ENCODE measurements at places on chromosomes 13 and 19.

DNA sequence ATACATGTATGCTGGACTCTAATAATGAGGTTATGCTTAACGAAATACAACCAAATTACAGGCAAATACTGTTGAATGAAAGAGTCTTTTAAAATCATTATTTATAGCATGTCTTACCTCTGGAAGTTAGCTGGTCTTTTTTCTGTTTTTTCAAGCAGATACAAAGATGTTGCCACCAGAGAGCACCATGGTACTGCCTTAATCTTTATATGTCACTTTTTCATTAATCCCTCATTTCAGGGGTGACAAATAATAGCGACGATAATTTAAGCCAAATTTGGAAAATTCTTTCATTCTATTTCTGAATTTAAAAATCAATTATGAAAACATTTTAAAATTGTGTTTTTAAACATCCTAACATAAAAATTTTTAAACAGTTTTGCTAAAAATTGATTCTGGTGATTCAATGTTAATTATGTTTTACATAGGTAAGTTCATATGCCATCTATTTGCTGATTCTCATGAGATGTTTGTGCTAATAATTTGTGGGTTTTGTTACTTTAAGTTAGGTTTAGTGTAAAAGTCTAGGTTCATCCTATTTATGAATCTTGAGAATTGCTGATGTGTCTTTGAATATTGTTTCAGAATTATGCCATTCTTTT, 379.3 kb upstream of the SGCG start:
- peak; percentile 37 for DNase-seq

GRCh38 chr19:15934332-15935078, at the start of gene CYP4F11:
Gene CYP4F11, minus strand, starts transcription at chr19:15934529. Its CDS starts 121 bp downstream, at chr19:15934408.
- no peak for DNase-seq

- DNase-seq: peak; percentile 69
Measured at GRCh38 chr13:41458761-41459431, 1.5 kb downstream of the RGCC start.

DNA sequence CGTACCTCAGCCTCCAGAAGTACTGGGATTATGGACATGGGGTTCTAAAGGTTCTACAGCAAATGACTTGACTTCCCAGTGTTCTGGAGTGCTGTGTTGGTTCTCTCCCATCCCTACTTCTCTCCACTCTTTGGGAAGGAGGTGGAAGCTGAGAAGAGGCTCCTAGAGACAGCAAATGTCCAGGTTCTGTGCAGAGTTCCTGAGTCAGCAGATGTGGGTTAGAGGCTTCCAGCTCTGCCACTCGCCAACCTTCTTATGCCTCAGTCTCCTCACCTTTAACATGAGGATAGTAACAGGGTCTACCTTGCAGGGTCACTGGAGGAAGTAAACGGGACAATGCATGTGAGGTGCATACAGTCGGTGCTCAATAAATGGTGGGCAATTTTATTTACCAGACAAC, 80.5 kb upstream of the VSTM2B start:
- no peak for DNase-seq

DNA sequence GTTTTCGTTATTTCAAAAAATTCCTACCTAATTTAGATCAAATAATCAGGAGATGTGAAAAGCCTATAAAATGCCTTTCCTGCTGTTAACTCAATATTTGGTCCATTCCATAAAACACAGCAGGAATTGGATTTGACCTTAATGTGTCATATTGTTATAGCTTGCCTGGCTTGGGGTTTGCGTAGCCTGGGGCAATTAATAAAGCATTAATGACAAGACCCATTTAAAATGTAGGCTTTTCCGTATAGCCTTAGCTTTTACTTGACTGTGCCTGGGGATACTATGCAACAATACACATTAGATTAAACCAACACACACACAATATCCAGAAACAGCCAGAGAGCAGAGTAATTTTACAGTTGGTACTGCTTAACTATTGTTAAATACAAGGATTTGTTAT, 117.2 kb upstream of the MAB21L1 start:
- DNase-seq: no peak

DNA sequence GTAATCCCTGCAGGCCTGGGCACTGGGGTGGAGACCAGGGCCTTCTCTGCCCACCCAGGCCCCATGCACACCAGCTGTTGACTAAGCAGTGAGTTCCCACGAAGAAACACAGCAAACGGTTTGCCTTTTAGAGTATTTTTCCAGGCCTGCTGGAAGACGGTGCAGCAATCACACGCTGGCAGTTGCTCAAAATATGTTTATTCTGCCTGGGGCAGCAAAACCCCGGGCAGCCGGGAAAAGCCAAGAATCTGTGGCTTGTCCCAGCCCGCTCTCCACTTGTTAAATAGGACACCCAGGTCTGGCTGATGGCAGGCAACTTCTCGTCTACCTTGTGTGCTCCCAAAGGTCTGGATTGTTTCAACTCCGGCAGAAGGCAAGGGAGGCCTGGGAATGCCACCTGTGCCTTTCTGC, 40.8 kb downstream of the GGACT start:
- DNase-seq: peak; percentile 28

DNA sequence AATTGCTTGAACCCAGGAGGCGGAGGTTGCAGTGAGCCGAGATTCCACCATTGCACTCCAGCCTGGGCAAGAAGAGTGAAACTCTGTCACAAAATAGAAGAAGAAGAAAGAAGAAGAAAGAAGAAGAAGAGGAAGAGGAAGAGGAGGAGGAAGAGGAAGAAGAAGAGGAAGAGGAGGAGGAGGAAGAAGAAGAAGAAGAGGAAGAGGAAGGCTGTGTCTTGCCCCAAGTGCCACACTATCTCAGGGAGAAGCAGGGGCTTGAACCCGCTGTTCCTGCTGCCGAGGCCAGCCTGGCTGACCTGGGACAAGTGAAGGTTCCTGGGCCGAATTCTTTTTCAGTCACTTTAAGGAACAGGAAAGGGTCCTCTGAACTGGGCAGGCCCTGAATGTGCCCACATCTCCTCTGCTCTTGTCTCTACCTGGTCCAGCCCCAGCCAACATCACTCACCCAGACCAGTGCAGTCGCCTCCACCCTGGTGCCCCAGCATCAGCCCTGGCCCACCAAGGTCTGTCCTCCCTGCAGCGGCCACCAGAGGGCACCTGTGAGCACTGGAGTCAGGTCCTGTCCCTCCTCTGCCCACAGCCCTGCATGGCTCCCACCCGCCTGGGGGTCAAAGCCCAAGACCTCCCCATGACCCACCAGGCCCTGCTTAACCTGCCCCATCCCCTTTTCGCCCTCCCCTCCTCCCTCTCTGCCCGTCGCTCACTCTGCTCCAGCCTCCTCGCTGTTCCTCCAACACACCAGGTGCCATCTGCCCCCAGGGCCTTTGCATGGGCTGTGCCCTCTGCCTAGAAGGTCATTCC, 20.0 kb downstream of the TICAM1 start:
- DNase-seq: peak; percentile 46

- no peak for DNase-seq
Measured at GRCh38 chr13:102443249-102443648, 41.4 kb upstream of the FGF14 start.

DNA sequence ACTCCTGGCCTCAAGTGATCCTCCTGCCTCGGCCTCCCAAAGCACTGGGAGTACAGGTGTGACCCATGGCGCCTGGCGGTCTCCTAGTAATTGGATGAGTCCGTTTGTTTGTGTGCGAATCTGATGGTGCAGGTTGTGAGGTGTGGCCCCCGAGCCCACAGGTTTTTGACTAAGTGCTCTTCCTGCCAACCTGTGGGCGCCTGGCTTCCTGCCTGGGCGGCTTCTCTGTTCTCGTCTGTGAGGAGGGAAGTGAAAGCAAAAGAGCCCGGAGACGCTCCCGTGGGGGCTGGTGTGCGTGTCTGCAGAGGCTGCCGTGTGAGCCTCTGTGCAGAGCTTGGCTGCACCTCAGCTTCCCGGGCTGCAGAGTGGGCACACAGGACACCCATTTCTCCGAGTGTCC, 10.0 kb downstream of the ARHGAP45 start:
- DNase-seq: no peak

- no peak for DNase-seq
Measured at GRCh38 chr19:45862271-45862563, 730 bp downstream of the SYMPK start.

GRCh38 chr13:46554951-46555350, 2.0 kb downstream of the LRCH1 start:
- DNase-seq: no peak

DNA sequence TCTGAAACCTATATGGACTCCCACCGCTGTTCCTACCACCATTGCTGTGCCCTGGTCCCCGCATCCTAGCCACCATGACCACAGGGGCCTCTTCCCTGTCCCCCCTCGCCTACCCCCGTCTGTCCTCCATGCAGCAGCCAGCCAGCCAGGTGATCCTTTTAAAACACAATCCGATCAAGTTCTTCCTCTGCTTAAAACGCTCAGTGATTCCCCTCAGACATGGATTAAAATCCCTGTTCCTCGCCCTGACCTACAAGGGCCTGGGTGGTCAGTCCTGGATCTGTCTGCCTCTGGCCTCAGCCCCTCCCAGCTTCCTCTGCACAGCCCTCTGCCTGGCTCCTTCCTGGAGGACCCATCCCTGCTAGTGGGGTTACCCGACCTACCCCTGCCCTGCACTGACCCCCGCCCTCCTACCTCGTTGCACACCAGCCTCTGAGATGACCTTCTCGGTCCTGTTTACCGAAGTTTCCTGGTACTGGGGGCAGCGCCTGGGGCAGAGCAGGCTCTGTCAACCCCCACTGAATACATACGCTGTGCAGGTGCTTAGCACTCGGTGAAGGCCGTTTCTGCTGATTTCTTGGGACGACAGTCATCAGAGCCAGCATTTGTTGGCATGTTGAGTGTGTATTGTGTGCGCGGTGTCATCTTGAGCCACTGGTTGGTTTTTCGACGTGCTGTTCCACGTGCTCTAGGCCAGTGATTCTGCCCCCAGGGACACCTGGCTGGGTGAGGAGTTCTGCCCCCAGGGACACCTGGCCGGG, 14.7 kb upstream of the LENG8 start:
- no peak for DNase-seq

GRCh38 chr13:30863796-30864195, 42.3 kb upstream of the MEDAG start:
- no peak for DNase-seq

DNA sequence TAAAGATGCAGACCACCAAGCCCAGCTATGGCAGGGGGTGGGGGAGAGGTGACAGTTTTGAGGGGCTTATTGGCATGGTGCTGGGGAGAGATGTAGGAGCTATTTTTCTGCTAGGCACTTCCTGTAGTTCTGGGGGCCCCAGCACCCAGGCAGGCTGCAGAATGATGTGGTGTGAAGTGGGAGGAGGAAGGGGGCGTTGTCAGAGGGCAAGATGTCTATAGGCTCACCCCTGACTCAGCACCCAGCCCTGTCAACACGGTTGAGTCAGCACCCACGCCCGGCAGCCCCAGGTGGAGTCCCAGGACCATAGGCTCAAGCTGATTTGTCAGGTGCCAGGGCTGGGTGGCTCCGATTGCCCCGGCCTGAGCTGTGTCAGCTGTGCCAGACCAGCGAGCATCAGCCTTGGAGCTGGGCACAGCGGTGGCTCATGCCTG, 5.8 kb downstream of the KLF2 start:
- peak; percentile 87 for DNase-seq

DNA sequence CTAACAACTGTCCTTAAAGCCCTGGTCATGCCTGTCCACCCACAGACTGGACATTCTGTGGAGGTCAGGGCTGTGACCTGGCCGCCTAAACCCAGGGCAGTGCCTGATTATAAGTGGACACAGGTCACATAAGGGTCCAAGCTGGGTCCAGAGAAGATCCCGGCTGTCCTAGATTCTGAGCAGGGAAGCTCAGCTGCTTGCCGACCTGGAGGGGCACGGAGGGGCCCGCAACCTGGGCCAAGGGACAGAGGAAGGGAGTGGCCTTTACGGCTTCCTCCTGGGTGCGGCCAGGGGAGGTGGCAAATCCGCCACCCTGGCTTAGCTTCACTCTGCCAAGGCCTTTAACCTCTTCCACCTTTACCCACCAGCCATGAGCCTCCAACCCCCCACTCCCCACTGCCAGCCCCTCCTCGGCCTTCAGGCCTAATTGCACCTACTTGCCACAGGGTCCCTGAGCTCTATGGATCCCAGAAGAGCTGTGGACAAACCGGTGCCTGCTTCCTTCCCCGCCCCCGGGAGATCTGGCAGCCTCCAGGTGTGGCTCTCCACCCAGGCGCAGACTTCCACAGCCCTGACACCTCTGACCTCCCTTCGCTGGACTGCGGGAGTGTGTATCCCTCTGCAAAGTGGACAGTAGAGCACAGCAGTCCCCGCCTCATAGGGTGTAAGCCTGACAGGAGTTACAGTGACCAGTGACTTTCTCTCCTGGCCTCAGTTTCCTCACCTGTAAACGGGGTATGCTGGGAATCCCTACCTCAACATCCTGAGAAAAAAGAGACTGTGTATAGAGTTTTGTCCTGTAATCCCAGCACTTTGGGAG, 1.7 kb downstream of the CD320 start:
- DNase-seq: no peak

DNA sequence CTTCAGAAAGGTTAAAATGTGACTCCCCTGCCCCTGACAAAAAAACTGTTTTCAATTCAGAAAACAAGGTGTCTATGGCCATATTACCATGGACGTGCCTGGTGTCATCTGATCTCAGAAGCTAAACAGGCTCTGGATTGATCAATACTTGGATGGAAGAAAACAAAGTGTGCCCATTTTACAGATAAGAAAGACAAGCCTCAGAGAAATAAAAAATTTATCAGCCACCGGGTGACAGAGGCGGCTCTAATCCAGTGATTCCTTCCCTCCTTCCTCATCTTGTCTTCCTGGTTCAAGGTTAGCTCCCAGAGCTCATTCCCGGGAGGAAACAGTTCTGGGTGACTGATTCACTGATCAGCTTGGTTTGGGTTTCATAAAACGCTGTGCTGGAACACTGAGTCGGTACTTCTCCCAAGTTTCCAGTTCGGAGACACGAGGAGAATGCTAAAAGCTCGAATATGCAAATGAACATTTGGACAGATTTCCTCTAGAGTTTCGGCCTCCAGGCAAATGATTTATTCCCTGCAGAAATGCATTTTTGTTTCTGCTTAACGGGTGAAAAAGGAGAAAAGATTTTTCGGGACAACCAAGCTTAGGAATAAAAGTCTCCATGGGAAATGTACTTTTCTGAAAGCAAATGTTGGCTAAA, 211.2 kb downstream of the UQCRFS1 start:
- no peak for DNase-seq

- DNase-seq: no peak
Measured at GRCh38 chr19:42619271-42619670, 24.5 kb upstream of the CEACAM8 start.

GRCh38 chr13:107205318-107206104, 637.6 kb upstream of the ARGLU1 start:
- peak; percentile 44 for DNase-seq

GRCh38 chr19:6113616-6114188, 3.4 kb upstream of the RFX2 start:
- DNase-seq: no peak

- no peak for DNase-seq
Measured at GRCh38 chr19:17001603-17002183, 24.9 kb downstream of the CPAMD8 start.

GRCh38 chr13:109400209-109400608, 386.2 kb downstream of the IRS2 start:
- DNase-seq: peak; percentile 40

- no peak for DNase-seq
Measured at GRCh38 chr13:99507986-99508385, 6.7 kb downstream of the TM9SF2 start.

GRCh38 chr13:110327051-110327721, 20.1 kb downstream of the COL4A2 start:
- no peak for DNase-seq
